SJSA1 (cell line): ENCODE measurements at places on chromosomes 6 and 20. TPM values are rescaled to one million over a fixed set of nuclear protein-coding genes. Genes with fewer than 3 reads are reported as not detected.

Gene RAB32
- total RNA-seq: 88.6 and 146 TPM in 2 replicates

Gene THBD
- total RNA-seq: 4.2 and 4.7 TPM in 2 replicates

Gene CAGE1
- total RNA-seq: 0.08 TPM in 1 of 2 replicates, not detected in the other

Gene PLCB1
- 3.9 and 10.0 TPM in 2 replicates for total RNA-seq

Gene C6orf15
- total RNA-seq: not detected in 2 replicates

Gene ESR1
- total RNA-seq: not detected in 2 replicates

Gene ZNF335
- total RNA-seq: 8.1 and 12.2 TPM in 2 replicates

Gene HSPA12B
- total RNA-seq: not detected in 2 replicates

Gene EDN1
- 39.7 and 45.5 TPM in 2 replicates for total RNA-seq

Gene ZSCAN31
- total RNA-seq: 17.9 and 67.4 TPM in 2 replicates

Gene SFT2D1
- total RNA-seq: 88.2 and 101 TPM in 2 replicates

Gene BICRAL
- total RNA-seq: 2.2 and 4.0 TPM in 2 replicates

Gene DEFB124
- total RNA-seq: not detected in 2 replicates

Gene TXLNB
- not detected in 2 replicates for total RNA-seq

Gene CD109
- 31.2 and 47.3 TPM in 2 replicates for total RNA-seq

Gene EEF1A2
- 5.2 and 13.0 TPM in 2 replicates for total RNA-seq

Gene SLC22A2
- not detected in 2 replicates for total RNA-seq

Gene TRIM31
- not detected in 2 replicates for total RNA-seq

Gene KHDC1L
- not detected in 2 replicates for total RNA-seq

Gene SGK2
- not detected in 2 replicates for total RNA-seq

Gene BPIFB2
- total RNA-seq: not detected in 2 replicates

Gene ACTL10
- not detected in 2 replicates for total RNA-seq

Gene MDN1
- total RNA-seq: 14.8 and 16.6 TPM in 2 replicates

Gene ADGRF5
- total RNA-seq: not detected in 2 replicates

Gene MLN
- total RNA-seq: not detected in 2 replicates

Gene MAFB
- total RNA-seq: not detected in 2 replicates

Gene BPIFA1
- total RNA-seq: not detected in 2 replicates

Gene RAET1L
- not detected in 2 replicates for total RNA-seq

Gene LY6G6D
- not detected in 2 replicates for total RNA-seq

Gene FOXQ1
- total RNA-seq: 0.66 and 2.0 TPM in 2 replicates

Gene ADGRG6
- 3.4 and 4.5 TPM in 2 replicates for total RNA-seq

Gene CDH22
- total RNA-seq: not detected in 2 replicates

Gene SPATA2
- 2.5 and 3.5 TPM in 2 replicates for total RNA-seq

Gene HIVEP2
- total RNA-seq: 3.2 and 8.3 TPM in 2 replicates

Gene AHCY
- 77.8 and 116 TPM in 2 replicates for total RNA-seq

Gene PRSS35
- 0.60 and 1.1 TPM in 2 replicates for total RNA-seq

Gene SLC17A9
- total RNA-seq: not detected in 2 replicates
